ENCODE measurements at places on chromosomes 12 and 14.
A peak's percentile ranks its signal among the peaks of the same experiment; 100 is the strongest.

GRCh38 chr12:129706716-129707115 lies 197.1 kb downstream of the TMEM132D start:
- DNase-seq = no peak

- no peak for DNase-seq
Measured at GRCh38 chr12:110466791-110467190, 1.3 kb downstream of the GPN3 start.

GRCh38 chr14:31291210-31291609 lies 83.6 kb upstream of the HECTD1 start:
- DNase-seq = no peak

DNA sequence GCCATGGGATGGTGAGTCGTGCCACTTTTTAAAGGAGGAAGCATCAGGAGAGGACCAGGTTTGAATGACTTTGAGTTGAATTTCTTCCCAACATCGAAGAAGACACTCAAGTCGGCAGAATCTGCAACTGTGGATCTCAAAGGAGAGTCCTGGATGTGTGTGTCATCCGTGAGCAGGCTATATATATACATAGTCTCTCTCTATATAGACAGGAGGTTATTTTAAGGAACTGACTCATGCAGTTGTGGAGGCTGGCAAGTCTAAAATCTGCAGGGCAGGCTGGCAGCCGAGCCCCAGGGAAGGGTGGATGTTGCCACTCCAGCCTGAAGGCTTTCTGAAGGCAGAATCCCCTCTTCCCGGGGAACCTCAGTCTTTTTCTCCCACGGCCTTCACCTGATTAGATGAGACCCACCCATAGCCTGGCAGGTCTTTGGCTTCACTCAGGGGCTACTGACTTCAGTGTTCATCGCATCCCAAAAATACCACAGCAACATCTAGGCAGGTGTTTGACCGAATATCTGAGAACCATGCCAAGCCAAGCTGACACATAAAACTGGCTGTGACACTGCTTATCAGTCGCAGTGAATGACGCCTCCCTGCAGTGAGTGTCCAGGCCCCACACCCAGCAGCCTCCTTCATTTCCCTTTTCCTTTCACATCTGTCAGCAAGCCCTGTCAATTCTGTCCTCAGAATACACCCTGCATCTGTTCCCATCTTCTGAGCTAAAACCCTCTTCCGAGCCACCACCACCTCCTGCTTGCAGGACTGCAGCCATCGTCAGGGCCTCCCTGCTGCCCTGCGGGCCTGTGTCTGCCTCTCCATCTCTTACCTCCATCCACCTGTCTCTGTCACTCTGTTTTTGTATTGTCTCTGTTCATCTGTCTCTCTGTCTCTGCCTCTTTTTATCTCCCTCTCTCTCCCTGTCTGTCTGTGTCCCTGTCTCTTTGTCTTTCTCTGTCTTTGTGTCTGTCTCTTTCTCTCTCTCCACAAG lies 54.0 kb downstream of the ZNF664 start:
- no peak for DNase-seq

DNA sequence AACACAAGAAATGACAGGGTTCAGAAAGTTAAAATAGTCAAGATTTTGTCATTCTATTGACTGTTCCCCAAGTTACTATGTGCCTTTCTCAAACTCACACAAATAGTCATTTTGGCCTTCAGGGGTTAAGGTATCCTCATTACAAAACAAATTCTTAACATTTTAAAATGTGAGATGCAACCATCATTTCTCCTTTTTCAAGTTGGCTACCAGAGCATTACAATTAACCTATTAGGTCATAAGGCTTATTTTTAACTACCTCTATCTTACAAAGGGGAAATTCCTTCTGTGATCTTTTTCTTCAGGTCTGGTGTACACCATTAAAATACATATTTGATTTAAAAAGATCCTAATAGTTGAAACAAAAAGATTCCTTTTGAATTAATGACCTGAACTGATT lies 61.2 kb downstream of the SLC38A1 start:
- no peak for DNase-seq

- DNase-seq = peak; percentile 83
Measured at GRCh38 chr14:90235179-90235976, 21.0 kb upstream of the PSMC1 start.

All from activated CD4-positive, alpha-beta T cell treated with anti-CD3 and anti-CD28 coated beads, Interleukin-2, amount 50 U/mL, for 48 hours (primary cell).